Ovary (tissue), 10 donors: ENCODE measurements at places on chromosomes 5 and 9. TPM values are rescaled to one million over a fixed set of nuclear protein-coding genes. Genes with fewer than 3 reads are reported as not detected.

DNA sequence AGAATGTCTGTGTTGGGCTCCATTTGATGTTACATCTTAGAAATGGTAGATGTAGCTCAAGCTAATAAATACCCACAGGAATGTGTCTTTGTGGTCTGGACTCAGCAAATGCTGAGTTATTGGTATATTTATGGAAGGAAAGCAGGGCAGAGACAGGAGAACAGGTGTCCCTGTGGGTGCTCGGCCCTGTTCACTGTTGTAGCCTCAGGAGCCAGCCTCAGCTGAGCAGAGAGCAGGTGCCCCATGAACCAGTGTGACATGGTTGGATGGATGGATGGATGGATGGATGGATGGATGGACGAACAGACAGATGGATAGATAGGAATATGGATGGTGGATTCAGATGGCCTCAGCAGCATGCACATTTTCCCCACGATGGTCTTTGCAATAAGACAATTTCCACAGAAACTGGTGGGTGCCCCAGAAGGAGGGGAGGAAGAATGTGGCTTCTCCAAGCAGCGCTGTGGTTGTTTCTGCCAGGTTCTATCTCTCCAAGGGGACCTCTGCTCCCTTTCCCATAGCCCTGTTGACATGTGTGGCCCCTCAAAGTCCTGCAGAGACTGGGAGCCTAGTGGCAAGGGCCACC, 8.2 kb upstream of the IRF1 start:
- peaks cover 13% of the 10 kb centered on the region for H3K4me1 ChIP-seq
- H3K36me3 ChIP-seq, result no peaks in the 10 kb centered on the region
- no peak overlapping the region for H3K4me3 ChIP-seq
- H3K27me3 ChIP-seq, result no peaks in the 10 kb centered on the region
- no peak overlapping the region for H3K27ac ChIP-seq

The RNF183 gene
- not detected for total RNA-seq

DNA sequence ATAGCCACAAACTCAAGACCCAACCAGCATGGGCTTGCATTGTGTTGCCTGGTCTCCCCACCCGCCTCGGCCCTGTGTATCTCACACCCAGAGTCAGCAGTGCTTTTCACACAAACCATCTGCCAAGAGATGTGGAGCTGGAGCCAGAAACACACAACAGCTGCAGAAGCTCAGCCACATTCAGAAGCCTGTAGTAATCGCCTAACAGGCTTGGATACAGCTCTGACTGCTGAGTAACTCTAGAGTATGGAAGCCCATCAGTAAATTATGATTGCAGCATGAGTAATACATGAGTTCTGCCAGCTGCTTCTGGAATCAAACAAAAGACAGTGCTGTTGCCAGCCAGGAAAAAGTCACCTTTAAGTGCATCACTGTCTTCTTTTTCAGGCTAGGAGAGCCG, 16.0 kb downstream of the TEK start:
- H3K36me3 ChIP-seq, result no peaks in the 10 kb centered on the region
- H3K27ac ChIP-seq, result no peak overlapping the region
- peaks cover 2% of the 10 kb centered on the region for H3K4me1 ChIP-seq
- H3K4me3 ChIP-seq, result no peak overlapping the region

DNA sequence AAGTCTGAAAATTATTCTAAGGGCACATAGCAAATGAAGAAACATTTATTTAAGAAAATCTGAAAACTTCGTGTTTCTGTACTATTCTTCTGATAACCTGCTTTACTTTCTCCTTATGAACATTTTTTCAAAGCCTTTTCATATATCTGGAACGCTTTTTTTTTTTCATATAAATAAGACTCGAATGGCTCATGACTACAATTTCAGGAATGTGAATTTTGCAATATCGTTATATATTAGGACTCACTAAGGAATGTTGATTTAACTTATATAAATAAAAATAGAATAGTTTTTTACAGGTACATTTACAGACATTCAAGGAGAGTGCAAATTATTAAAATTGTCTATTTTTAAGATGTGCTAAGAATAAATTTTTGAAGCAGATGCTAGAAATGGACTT, 42.9 kb downstream of the GPBP1 start:
- no peak overlapping the region for H3K4me3 ChIP-seq
- H3K36me3 ChIP-seq, result no peaks in the 10 kb centered on the region
- DNase-seq, result no peak
- H3K27ac ChIP-seq, result no peak overlapping the region
- H3K4me1 ChIP-seq, result no peaks in the 10 kb centered on the region

GRCh38 chr9:1100945-1101344, 50.8 kb downstream of the DMRT2 start:
- no peak for DNase-seq
- H3K36me3 ChIP-seq, result no peaks in the 10 kb centered on the region
- H3K4me1 ChIP-seq, result no peaks in the 10 kb centered on the region
- H3K27ac ChIP-seq, result no peak overlapping the region

DNA sequence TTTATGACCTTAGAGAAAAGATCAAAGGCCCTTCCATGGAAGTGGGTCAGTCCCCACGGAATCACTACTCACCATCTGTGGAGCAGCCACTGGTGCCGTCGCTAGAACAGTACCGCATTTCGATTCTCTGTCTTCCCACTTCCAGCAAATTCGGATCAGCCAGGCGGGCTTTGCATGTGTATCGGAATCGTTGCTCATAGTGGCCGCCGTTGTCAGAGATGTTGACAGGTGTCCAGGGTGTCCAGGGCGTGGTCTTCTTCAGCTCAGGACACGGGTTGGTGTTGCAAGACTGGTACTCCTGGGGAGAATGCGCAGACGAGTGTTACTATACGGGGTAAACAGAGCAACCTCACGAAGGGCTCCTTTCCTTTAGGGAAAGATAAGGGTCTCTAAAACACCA, 479.5 kb downstream of the SEMA5A start:
- no peak overlapping the region for H3K4me3 ChIP-seq
- no peaks in the 10 kb centered on the region for H3K36me3 ChIP-seq
- H3K4me1 ChIP-seq, result no peaks in the 10 kb centered on the region
- no peaks in the 10 kb centered on the region for H3K27me3 ChIP-seq

GRCh38 chr5:174414315-174414710, 310.1 kb upstream of the MSX2 start:
- H3K36me3 ChIP-seq, result no peaks in the 10 kb centered on the region
- DNase-seq, result no peak
- H3K4me3 ChIP-seq, result no peak overlapping the region
- H3K4me1 ChIP-seq, result no peaks in the 10 kb centered on the region

- no peak overlapping the region for H3K4me3 ChIP-seq
- no peaks in the 10 kb centered on the region for H3K27me3 ChIP-seq
- no peaks in the 10 kb centered on the region for H3K4me1 ChIP-seq
- no peak overlapping the region for H3K27ac ChIP-seq
These were observed 299.6 kb downstream of the NTRK2 start for GRCh38 chr9:84969084-84969483.

DNA sequence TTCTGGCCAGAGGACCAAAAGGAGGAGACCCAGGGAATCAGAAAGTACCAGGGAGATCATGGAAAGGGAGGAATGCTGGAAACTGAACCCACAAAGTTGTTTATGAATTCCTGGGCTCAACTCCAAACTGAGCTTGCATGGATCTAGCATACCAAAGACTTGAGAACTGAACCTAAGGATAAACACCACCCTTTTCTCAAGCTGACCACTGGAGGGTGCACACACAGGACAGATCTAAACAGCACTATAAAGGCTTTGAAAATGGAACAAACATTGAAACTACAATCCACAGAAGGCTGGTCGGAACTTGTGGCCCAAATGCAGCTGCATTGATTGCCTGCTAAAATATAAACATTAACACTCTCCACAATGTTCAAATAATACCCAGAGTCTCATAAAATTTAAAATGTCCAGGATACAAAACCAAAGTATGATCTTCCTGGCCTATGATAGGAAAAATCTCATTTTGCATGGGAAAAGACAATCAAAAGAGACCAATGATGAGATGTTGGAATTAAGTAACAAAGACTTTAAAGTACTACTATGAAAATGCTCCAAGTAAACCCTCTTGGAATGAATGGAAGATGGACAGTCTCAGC, 15.6 kb upstream of the IRF1 start:
- H3K4me1 ChIP-seq, result peaks cover 3% of the 10 kb centered on the region
- no peak overlapping the region for H3K4me3 ChIP-seq
- H3K27me3 ChIP-seq, result no peaks in the 10 kb centered on the region
- H3K36me3 ChIP-seq, result no peaks in the 10 kb centered on the region

DNA sequence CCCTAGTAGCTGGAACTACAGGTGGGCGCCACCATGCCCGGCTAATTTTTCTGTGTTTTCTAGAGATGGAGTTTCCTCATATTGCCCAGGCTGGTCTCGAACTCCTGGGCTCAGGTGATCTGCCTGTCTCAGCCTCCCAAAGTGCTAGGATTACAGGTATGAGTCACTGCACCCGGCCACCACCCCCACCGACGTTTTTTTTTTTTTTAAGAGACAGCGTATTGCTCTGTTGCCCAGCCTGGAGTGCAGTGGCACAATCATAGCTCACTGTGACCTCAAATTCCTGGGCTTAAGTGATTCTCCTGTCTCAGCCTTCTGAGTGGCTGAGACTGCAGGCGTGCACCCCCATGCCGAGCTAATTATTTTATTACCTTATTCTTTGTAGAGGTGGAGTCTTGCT, 38.2 kb downstream of the WDR70 start:
- no peak overlapping the region for H3K4me3 ChIP-seq
- H3K36me3 ChIP-seq, result no peaks in the 10 kb centered on the region
- no peaks in the 10 kb centered on the region for H3K27me3 ChIP-seq
- H3K4me1 ChIP-seq, result no peaks in the 10 kb centered on the region
- DNase-seq, result no peak

The FGD3 gene
- 3.0 TPM for total RNA-seq

GRCh38 chr5:172779691-172780341, 8.8 kb upstream of the DUSP1 start:
- no peak overlapping the region for H3K27ac ChIP-seq
- H3K27me3 ChIP-seq, result no peaks in the 10 kb centered on the region
- no peaks in the 10 kb centered on the region for H3K4me1 ChIP-seq
- no peak overlapping the region for H3K4me3 ChIP-seq

DNA sequence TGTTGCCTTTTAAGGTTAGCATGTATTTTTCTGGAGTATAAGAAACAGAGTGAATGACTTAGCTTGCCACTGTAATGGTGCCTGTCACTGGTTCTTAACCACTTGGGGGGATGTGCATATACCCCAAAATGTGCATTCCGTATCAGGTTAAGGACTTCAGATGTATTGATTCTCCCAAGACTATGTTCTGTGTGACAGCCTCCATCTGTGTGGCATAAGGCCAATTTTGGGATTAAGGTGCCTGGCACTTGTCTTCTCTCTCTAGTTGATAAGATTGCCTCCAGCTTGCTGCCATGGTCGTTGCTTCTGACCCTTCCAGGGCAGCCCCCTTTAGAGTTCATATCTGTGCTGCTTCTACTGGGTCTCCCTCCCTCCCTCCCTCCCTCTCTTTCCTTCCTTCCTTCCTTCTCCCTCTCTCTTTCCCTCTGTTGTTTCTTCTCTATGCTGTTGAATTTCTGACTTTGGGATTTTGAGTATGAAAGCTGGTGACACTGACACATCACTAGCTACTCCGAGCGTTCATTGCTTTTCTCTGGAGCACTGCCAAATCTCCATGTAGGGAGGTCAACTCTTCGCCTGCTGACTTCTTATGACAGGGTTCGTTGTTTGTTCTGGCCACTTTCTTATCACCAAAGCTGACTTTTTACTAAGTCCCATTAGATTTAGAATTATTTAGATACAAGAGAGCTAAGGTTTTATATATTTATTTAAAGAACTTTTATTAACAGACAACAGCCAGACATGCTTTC, 31.0 kb downstream of the TNFAIP8 start:
- no peak for DNase-seq
- H3K36me3 ChIP-seq, result no peaks in the 10 kb centered on the region
- no peak overlapping the region for H3K4me3 ChIP-seq

DNA sequence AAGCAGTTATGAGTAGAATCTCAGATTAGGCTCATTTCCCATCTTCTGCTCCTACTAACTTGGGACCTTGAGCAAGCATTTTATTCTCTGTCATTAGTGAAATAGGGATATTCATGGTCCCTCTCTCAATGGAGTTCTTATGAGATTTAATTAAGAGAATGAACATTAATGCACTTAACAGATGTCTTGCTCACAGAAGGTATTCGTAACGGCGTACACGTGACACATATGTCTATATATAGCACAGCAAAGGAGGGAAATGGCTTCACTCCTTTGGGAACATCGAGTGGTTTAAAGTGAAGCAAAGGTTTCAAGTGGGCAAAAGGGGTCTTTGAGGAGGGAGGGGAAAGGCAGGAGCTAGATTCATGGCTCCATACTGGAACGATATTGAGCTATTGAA, 24.6 kb downstream of the KDM4C start:
- peaks cover under 1% of the 10 kb centered on the region for H3K4me1 ChIP-seq
- H3K4me3 ChIP-seq, result no peak overlapping the region
- no peak overlapping the region for H3K27ac ChIP-seq
- no peaks in the 10 kb centered on the region for H3K36me3 ChIP-seq

DNA sequence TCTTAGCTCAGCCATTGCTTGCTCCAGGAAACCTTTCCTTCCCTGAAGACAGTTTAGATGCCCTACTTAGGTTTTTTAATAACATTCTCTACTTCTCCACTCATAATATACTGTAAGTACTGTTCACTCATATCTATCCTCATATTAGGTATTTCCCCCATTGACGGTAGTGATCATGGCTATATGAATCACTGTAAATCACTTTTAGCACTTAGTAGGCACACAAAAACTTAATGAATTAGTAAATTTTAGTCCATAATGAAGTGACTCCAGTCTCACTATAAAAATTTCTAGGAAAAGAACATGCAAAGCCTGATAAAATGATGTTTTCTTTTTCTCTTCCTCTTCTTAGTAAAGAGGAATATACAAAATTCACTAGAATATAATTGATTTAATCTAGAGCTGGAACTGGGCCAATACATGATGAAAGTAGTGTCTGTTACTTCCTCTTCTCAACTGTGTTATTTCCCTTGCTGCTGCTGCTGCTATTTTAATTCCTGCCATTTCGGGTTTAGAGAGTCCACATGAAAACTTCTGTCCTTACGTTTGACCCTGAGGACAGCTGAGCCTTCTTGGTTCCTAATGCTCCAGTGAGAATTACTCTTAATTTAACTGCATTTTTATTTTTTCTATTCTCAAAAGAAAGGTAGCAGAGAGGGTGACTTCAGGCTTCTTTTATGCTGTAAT, 73.5 kb downstream of the LNPEP start:
- H3K4me3 ChIP-seq, result no peak overlapping the region
- DNase-seq, result no peak
- H3K36me3 ChIP-seq, result no peaks in the 10 kb centered on the region
- no peak overlapping the region for H3K27ac ChIP-seq

The EIF4E1B gene
- not detected for total RNA-seq

DNA sequence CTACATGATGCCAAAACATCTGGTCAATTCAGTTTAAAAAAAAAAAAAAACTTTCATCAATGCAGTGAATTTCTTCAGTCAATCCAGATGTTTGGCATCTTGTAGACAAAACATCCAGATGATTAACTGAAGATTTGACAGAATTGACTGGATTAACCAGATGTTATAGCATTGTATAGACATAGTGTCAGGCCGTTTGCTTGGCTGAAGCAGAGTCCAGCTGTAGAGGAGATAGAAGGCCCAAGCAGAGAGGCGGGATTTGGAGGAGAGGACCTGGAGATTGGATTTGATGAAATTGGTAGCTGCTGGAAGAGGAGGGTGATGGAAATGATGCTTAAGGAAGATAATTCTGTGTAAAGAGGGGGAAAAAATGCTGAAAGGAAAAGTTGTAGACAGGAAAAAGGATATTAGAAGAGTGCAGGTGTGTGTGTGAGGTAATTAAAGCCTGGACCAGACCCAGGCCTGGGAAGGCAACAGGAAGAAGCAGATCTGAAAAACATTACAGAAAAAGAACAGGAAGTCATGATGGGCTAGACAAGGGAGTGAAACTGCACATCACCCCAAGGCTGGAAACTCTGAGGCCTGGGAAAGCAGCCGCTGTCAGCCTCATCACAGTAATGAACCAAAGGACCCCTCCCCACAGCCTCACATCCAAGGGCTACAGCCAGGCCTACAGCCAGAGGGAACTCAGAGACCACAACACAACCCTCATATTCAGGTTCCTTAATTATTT, 258.3 kb downstream of the CWC27 start:
- no peaks in the 10 kb centered on the region for H3K27me3 ChIP-seq
- no peak overlapping the region for H3K27ac ChIP-seq
- no peak overlapping the region for H3K4me3 ChIP-seq
- DNase-seq, result no peak
